ENCODE measurements at places on chromosomes 12 and 14.

DNA sequence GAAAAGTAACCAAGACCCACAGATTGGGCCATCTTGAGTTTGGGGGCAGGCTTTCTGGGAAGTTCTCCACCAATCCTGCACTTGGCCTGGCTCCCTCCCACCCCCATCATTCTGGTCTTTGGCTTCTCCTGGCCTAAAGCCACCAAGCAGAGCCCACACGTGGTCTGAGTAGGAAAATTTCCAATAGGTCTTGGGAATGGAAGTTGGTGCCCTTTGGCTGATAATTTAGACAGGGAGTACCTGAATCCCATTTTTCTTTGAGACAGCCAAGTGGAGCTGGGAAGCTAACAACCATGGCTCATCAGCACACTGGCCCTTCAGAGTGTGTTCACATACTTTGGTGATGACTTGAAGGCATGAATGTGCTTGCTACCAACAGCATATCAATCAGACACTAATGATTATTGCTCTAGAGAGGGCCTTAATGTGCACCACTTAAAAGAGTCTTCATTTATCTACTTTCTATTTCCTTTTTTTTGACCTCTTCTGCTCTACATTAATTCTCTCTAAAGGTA lies 156.0 kb downstream of the EGLN3 start:
- no peak for DNase-seq

GRCh38 chr12:58283553-58283952 lies 342.2 kb downstream of the ATP23 start:
- no peak for DNase-seq

DNA sequence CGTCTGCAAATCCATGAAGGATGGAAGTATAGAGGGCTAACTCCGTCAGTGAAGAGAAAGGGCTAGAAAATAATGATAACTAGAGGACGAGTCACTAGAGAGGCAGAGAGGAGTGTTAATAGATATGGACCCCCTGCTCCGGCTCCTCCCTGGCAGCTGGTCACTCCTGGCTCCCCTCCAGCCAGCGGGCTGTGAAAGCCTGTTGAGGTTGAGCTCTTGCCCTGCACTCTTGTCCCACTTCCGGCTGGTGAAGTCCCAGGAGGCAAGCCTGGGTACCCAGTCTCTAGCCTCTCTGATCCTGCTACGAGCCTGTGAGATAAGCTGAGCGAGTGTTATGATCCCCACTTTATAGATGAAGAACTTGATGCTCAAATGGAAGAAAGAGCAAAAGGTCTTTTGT lies 90.3 kb downstream of the RFX4 start:
- no peak for DNase-seq

GRCh38 chr12:50887191-50887590 lies 44.5 kb downstream of the TMPRSS12 start:
- DNase-seq, result no peak

DNA sequence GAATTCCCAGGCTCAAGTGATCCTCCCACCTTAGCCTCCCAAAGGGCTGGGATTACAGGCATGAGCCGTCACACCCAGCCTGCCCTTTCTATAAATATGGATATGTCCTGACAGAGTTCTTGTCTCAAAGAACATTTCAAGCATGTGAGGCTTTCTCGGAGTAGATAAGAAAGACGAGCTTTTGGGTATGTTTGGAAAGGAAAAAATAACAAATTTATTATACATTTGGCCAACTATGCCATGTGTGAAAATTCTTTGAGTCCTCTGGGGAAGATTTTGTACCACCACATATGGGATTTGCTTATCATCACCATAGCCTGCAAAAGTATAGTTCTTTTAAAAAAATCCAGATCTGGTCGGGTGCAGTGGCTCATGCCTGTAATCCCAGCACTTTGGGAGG lies 23.7 kb upstream of the MYBPC1 start:
- no peak for DNase-seq

GRCh38 chr14:21205678-21206581 lies 50.1 kb upstream of the OR5AU1 start:
- DNase-seq, result no peak

- no peak for DNase-seq
These were observed 10.6 kb downstream of the VWF start for GRCh38 chr12:6113691-6114475.

GRCh38 chr12:75937486-75937885 lies 94.1 kb downstream of the PHLDA1 start:
- DNase-seq, result no peak

DNA sequence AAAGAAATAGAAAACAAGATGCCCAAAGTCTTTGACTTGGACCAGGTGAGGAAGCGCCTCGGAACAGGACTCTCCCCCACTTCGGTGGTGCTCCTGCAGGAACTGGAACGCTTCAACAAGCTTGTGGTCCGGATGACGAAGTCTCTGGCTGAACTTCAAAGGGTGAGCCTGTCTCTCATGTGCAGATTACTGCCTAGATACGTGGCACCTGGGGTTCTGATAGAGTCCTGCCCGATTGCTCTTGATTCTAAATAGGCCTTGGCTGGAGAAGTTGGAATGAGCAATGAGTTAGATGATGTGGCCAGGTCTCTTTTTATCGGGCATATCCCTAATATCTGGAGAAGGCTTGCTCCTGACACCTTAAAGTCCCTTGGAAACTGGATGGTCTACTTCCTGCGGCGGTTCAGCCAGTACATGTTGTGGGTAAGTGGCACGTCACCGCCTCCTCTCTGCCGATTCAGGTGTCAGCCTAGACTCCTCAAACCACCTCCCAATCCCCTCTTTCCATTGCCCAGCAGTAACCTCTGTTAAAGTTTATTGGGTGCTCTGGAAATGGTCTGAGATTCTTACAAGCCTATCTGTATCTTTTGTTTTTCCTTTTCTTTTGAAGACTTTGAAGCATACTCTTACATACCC lies 40.8 kb downstream of the CCDC92 start:
- no peak for DNase-seq

- DNase-seq, result no peak
These were observed 30.5 kb upstream of the PLEKHG3 start for GRCh38 chr14:64673748-64674147.

- no peak for DNase-seq
These were observed 178.3 kb downstream of the IPO8 start for GRCh38 chr12:30517320-30517719.

DNA sequence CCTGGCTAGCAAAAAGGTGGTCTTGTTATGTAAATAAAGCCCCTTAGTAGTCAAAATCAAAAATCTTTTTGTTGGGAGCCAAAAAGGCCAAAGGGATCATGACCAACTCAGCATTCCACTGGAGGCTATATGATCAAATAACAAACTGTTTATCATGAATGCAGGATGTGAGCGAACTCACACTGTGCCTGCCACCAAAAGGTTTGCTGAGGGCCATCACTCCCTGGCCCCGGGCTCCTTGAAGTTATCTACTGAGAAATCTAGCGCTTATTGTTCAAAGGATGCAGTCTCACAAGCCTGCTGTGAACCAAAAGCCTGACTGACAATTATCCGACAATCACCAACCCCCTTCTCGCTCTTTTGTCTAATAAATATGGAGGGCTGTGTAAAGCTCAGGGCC lies 107.2 kb upstream of the DDHD1 start:
- DNase-seq, result no peak

- no peak for DNase-seq
These were observed 4.9 kb upstream of the MRPL52 start for GRCh38 chr14:22824711-22825359.

DNA sequence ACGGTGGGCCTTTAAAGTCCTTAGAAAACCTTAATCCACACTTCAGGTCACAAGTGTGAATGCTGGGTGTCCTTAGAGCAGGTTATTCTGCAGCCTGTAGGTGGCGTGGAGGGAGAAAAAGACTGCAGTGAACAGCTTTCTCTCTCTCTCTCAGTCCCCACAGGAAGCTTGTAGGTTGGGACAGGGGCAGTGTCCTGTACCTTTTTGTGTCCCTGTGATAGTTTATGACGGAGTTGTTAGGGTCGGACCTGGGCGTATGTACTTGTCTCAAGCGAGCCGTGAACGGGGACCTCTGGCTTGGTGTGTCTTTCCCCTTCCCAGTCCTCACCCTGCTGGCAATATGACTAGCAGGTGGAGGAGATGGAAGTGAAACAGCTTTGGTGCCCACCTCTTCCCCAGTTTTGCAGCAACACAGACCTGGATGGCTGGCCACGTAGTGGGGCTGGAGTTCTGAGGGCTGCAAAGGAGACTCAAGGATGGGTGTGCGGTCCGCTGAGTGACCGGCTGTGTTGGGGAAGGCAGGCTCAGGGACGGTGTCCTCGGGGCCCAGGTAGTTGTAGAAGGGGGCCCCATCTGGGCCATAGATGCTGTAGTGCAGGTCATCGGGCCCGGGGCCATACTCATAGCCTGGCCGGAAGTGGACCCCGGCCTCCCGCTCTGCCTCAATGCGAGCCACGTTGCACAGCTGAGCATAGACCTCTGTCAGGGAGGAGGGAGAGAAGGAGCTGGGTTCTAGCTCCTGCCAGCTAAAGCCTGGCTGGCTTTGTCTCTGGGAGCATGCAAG lies 8.9 kb downstream of the ISCA2 start:
- DNase-seq, result no peak

DNA sequence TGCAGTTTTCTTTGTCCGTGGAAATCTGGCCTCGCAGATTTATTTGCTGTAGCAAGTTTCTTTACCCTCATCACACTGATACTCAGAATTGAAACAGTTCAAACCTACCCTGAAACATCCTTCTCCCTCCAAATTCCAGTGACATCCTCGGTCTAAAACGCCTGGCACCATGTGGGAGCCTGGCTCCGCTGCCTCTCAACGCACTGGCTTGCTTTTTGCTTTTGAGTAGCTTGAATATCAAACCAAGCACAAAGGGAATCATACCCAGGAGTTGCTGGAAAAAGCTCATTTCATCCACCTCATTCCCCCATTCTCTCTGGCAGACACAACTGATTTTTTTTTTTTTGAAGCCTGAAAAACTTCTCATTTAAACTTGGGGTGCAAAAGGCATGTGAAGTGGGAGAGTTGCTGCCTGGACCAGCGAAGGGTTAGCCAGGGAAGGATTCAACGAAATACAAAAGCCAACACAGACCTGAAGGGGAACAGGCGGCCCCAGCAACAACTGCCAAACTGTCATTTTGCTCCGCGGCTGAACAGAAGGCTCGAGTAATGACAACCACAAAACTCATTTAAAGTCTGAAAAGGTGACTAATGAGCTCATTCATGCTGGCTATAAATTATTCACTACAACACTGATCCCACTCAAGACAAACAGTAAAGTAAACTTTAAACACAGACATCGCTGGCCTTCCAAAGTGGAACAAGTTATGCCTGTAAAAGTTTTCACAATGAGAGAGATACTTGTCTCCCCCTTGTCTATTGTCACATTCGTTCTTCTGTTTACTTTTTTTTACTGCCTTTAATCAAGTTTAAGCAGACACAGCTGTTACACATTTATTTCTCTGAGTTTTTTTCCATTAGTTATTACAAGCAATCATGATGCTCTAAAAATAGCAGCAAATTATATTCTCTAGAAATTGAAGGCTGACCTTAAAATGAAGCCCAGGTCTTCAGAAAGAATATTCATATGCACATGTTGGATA lies 12.5 kb upstream of the FOXN3 start:
- no peak for DNase-seq

DNA sequence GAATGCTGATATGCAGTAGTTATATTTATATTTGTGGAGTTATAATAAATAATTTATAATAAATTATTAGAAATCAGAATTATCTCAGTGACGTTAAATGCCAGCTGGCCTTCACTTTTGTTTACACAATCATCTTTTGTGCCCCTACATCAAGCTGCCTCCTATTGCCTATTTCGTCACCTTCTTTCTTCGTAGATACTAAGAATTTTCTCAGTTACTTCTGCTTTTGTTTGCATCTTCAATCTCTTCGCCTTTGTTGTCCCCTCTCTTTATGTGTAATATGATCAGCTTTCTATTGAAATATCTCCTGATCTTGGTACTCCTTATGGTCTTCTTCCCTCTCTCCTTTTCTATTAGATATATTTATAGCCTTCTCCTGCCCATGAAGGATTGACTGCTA lies 197.0 kb downstream of the ERC1 start:
- no peak for DNase-seq

DNA sequence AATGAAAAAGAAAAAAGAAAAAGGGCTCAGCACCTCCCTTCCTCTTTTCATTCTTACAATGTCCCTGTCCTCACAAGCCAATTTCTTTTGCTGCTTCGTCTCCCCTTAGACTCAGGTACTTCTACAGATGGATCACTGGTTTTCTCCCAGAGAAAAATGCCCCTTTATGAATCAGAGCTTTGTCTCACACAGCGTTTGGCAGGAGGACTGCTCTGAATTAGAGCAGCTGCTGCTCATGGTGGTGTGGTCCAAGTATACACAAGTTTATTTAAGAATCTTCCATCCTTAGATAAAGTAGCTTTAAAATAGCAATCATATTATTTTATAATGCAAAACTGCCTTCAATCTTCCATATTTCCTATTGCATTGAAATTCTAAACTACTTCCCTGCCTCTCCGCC lies 80.3 kb downstream of the SLC8A3 start:
- no peak for DNase-seq

DNA sequence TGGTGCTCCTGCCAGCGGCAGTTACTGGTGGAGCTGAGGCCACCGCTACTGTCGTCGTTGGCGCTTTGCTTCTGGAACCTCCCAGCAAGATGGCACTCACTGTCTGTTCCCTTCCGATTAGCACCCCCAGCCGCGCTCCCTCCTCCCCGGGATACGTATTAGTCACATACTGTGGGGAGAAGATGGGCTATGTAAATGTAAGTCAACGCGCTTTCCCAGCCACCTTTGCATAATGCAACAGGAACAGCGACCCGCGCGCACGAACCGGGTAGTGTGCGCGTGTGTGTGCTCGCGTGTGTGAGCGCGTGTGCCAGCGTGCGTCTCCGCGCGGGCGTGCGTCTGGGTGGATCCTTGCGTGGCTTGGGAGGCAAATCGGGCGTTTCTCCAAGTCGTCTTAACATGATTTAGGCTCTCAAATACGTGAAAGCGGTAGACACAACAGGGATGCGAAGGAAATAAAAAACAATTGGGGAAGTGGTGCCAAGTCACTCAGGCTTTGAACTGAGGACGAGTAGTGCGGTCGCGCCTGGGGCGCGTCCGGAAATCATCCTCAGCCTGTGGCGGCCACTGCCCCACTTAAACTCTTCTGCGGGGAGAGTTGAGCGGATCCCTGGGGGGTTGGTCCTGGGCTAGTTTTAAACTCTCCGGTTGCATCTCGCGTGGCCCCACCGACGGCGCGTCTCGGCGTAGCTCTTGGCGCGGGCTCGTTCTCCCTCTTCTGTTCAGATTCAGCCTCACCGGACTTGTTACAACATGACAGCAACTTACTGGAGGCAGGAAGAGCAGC lies 1.8 kb downstream of the FLRT2 start:
- no peak for DNase-seq

- no peak for DNase-seq
These were observed 42.8 kb downstream of the NKX2-1 start for GRCh38 chr14:36477266-36477665.

DNA sequence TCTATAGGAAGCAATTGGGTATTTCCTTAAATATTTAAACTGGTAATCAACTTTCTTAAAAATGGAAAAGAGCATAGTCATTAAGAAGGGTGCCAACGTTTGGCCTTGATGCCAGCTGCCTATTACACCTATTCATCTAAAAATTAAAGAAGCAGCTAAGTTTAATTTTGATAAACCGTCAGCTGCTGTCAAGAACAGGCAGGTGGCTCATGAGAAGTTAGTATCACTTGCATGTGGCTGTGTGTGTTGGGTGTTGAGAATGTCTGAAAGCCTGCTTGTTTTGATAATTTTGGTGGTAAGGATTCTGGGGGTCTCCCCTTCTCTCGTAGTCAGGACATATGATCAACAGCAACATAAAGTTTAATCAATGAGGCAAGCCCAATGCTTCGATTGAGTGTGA lies 6.5 kb downstream of the GLRX5 start:
- DNase-seq, result no peak
